Thymus (tissue), 14 donors: ENCODE measurements at places on chromosomes 1 and 21.

- no peak for DNase-seq
Measured at GRCh38 chr1:179066471-179066870, 15.4 kb upstream of the TOR3A start.

DNA sequence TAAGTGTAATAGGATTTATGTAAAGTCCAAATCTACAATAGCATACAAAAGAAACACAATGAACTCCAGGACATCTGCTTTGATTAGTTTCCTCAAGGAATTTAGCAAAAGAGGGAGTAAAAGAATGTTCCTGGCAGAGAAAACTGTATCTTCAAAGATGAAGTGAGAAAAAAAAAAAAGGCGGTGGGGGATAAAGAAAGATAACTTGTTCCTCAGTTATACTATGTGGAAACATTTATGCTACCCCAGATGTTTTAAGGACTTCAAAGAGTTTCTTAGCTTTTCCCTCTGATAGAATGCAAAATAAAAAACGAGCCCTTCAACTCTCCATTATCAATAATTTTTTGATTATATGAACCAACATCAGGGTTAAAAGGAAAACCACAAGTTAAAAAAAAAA, 908.9 kb upstream of the ADGRL2 start:
- no peak for DNase-seq

DNA sequence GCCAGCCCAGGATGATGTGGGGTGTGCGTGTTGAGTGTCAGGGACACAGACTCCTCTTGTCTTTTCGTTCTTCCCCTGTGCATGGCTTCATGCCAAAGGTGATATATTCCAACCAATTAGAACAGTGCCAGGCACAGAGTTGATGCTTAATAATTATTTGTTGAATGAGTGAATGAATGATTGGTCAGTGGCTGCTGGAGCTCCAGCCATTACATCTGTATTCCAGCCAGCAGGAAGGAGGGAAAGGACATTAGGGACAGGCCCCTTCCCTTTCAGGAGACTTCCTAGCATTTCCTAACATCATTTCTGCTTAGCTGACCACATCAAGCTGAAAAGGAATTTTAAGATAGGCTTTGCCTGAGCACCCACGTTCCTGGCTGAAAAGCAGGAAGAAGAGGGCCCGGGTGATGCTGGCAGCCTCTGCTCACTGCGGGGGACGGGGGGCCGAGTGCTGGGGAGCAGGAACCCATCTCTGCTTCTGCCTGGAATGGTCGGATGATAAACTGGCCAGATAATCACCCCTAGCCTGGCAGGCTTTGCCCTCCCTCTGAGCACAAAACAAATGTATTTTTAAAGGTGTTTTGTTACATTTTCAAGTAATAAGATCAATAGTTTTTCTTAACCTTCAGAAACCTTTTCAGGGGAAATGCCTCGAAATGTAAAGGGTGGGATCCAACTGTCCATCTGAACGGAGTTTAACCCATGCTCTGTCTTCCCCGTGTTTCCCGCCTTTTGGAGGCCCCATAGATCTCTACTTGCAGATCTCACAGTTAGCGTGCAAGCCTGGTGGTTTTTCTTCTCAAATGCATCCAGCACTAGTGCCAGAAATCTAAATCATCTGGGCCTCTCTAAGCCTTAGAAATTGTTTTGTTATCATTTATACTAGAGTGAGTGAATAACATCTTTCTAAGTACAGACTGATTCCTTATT, 39.0 kb downstream of the SLC37A1 start:
- no peak for DNase-seq

DNA sequence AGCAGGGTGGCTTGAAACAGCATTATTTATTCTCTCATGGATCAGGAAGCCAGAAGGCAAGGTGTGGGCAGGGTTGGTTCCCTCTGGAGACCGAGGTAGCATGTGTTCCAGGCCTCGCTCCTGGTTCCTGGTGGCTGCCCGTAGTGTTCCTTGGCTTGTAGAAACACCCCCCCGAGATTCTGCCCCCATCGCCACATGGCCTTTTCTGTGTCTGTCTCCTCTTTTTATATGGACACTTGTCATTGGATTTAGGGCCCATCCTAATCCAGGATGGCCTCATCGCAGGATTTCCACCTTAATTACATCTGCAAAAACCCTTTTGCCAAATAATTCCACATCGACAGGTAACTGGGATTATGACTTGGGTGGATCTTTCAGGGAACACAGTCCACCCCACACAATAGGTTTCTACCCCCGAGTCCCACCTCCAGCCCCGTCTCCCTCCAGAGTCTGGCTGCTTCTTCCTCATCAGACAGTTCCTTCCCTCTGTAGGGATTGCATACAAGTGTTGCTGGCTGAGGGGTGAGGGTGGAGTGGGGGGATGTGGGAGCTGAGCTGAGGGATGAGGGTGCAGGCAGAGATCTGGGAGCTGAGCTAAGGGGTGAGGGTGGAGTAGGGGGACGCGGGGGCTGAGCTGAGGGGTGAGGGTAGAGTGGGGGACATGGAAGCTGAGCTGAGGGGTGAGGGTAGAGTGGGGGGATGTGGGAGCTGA, 12.3 kb upstream of the NPHP4 start:
- DNase-seq = no peak
